Esophagus mucosa (tissue), 1 donor: ENCODE measurements at places on chromosomes 7 and 10. TPM values are rescaled to one million over a fixed set of nuclear protein-coding genes. Genes with fewer than 3 reads are reported as not detected.

The RASSF4 gene
- total RNA-seq = 2.3 TPM

The PRKAG2 gene
- 9.5 TPM for total RNA-seq

The GIMAP5 gene
- total RNA-seq = 1.4 TPM

The LRRC72 gene
- total RNA-seq = not detected

The AEBP1 gene
- 6.7 TPM for total RNA-seq

The ASCC1 gene
- total RNA-seq = 23.5 TPM

The TBL2 gene
- total RNA-seq = 19.2 TPM

The LIPN gene
- 1.4 TPM for total RNA-seq

The ABCB1 gene
- total RNA-seq = 2.7 TPM

The LIPK gene
- 3.3 TPM for total RNA-seq

The DLX6 gene
- total RNA-seq = not detected

The GAD2 gene
- not detected for total RNA-seq

The GRID1 gene
- total RNA-seq = 0.68 TPM

The IL6 gene
- not detected for total RNA-seq

The SPDYE16 gene
- total RNA-seq = not detected

The ZNF3 gene
- total RNA-seq = 12.4 TPM

The LHFPL3 gene
- not detected for total RNA-seq

The SLC26A5 gene
- not detected for total RNA-seq

The SFTPD gene
- 2.0 TPM for total RNA-seq

The SPDYE9 gene
- total RNA-seq = not detected

The TACC2 gene
- 90.0 TPM for total RNA-seq

The HOXA2 gene
- total RNA-seq = 1.1 TPM

The INA gene
- 1.4 TPM for total RNA-seq

The CDH23 gene
- total RNA-seq = 1.3 TPM

The LRRD1 gene
- total RNA-seq = not detected

The MNX1 gene
- 0.12 TPM for total RNA-seq

The ZNF485 gene
- 2.5 TPM for total RNA-seq

The PKD2L1 gene
- not detected for total RNA-seq

The AASS gene
- 16.3 TPM for total RNA-seq

The C10orf53 gene
- not detected for total RNA-seq

The FBXL13 gene
- 0.36 TPM for total RNA-seq

The LRRC18 gene
- total RNA-seq = not detected

The AKR1C8 gene
- not detected for total RNA-seq

The CALCR gene
- total RNA-seq = not detected

The SLC13A1 gene
- not detected for total RNA-seq

The NPFFR1 gene
- 0.04 TPM for total RNA-seq

The ACHE gene
- total RNA-seq = 0.44 TPM
